ENCODE measurements at places on chromosomes 1 and 21.

DNA sequence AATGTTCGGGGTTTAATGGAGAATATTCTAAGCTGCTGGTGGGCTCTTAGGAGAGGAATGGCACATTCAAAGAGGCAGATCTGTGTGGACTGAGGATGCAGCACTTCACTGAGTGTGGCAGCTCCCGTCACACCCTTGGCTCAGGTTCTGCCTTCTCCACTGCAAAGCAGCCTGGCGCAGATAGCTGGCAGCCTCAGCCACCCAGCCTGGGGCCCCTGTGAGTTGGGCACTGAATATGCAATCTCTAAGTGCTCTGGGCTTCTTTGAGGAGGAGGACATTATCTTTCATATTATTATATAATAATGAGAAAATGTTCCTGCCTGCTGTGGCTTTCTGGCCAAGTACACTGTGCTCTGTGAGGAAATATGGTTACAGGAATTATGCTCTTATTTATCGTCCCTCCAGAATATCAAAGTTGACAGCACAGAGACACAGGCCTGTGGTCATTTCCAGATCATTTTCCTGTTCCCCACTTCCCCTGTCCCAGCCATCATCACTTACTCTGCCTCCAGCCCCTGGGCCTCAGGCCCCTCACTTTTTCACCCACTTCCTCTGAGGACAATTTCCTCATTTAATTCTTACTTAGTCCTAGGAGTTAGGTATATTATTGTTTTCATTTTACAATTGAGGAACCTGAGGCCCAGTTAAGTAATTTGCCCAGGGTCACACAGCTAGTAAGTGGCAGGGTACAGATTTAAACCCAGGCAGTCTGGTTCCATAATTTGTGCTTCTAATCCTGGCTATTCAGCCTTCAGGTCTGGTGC is 53.6 kb downstream of the MAB21L3 start:
- no peak for DNase-seq

- no peak for DNase-seq
These were observed 57.7 kb upstream of the NUF2 start for GRCh38 chr1:163263818-163264655.

DNA sequence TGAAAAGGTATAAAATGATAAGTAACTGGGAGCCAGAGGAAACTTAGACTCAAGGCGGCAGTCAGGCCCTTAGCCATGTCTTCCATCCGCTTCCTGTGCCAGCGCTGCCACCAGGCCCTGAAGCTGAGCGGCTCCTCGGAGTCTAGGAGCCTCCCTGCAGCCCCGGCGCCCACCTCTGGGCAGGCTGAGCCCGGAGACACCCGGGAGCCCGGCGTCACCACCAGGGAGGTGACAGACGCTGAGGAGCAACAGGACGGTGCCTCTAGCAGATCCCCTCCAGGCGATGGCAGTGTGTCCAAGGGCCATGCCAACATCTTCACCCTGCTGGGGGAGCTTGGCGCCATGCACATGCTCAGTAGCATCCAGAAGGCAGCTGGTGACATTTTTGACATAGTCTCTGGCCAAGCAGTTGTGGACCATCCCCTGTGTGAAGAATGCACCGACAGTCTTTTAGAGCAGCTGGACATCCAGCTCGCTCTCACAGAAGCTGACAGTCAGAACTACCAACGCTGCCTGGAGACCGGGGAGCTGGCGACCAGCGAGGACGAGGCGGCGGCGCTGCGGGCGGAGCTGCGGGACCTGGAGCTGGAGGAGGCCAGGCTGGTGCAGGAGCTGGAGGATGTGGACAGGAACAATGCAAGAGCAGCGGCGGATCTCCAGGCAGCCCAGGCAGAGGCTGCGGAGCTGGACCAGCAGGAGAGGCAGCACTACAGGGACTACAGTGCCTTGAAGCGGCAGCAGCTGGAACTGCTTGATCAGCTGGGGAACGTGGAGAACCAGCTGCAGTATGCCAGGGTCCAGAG is at the start of gene BECN2:
TSS of gene BECN2 (plus strand) at position 76 of the 803 bp plus-strand sequence. CDS start at position 76, 0 bp downstream.
- no peak for DNase-seq

- DNase-seq = no peak
These were observed 34.2 kb downstream of the CAMK1G start for GRCh38 chr1:209617755-209618154.

DNA sequence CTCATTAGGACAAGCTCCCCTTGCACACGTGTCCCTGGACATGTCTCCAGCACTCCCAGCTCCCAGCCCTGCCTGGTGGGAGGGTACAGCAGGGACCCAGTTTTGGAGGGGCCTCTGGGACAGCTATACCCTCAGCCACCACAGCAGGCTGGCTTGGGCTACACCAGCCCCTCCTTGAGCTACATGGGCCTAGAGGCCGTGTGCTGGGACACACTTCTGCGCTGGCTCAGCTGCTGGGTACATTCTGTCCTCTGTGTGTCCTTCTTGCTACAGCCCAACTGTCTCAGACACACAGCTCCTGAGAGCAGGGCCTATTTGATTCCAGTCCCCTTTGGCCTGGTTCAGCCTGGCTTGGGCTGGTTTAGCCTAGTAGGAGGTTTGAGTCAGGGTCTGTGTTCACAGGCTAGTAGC is 26.7 kb downstream of the DMAP1 start:
- DNase-seq = no peak
